Endodermal cell (in vitro differentiated cells): ENCODE measurements at places on chromosomes 16 and 17. TPM values are rescaled to one million over a fixed set of nuclear protein-coding genes. Genes with fewer than 3 reads are reported as not detected.

DNA sequence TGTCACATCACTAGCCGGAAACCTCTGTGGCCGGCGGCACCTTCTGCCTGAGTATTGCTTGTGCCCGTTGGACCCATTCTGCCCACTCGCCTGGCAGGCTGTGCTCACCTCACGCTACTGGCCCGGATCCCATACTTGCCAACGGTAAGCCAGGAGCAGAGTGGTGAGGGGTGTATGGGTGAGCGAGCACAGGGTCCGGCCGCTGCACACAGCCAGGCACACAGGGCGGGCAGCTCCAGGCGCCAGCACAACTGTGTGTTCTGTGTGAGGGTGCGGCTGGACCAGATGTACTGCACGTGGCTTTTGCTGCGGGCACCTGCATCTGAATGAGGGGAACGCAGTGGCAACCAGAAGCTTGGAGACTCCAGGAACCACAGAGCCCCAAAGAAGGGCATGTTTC lies 455.7 kb downstream of the CDH8 start:
- H3K27ac ChIP-seq = no peak overlapping the region
- H3K4me1 ChIP-seq = no peaks in the 10 kb centered on the region
- no peak overlapping the region for H3K4me3 ChIP-seq
- no peaks in the 10 kb centered on the region for H3K27me3 ChIP-seq

The SMURF2 gene
- 32.7 and 34.1 TPM in 2 replicates for total RNA-seq

The SYNGR3 gene
- total RNA-seq = 6.5 and 7.0 TPM in 2 replicates

The CMTM1 gene
- 3.3 to 5.4 TPM (median 5.3 TPM) in 3 replicates for total RNA-seq

DNA sequence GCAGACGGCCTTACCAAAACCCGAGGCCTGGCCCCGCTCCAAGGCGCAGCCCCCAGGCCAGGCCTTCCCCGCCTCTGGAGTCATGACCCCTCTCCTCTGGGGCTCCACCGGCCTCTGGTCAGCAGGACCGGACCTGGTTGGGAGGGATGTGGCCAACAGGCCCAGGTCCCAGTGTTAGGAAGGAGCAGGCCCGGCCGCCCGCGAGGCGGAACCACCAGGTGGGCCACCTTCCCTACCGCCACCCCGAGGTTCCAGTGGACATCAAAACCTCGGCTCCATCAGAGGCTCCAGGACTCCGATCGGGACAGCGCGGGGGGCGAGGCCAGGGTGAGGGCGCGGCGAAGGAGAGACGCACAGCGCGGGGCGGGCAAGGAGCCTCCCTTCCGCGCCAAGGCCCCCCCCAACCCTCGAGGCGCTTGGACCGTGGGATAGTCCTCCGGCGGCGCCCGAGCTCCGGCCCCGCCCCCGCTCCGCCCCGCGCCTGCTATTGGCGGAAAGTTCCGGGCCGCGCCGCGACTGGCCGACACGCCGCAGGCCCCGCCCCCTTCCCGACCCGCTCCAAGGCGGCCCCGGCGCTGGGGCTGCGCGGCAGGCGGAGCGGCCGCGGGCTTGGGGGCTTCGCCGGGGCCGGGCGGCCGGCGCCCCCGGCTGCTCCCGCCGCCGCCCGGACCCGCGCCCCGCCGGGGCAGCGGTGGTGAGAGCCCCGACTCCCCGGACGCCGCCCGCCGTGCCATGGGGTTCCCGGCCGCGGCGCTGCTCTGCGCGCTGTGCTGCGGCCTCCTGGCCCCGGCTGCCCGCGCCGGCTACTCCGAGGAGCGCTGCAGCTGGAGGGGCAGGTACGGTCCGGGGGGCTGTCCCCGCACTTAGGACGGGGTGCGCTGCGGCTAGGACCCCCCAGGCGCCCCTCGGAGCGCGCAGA lies at the start of gene METRN:
METRN (plus strand) TSS at position 561 of the 919 bp plus-strand sequence; CDS start at position 733, 172 bp downstream.
- peak within 1 kb of the TSS; percentile 60 for H3K4me3 ChIP-seq
- peak within 1 kb of the TSS; percentile 68 for H3K27ac ChIP-seq
- peak; percentile 95 for DNase-seq
- H3K4me1 ChIP-seq = peaks cover 4% of the 10 kb centered on the region
- no peaks in the 10 kb centered on the region for H3K36me3 ChIP-seq
- peaks cover 42% of the 10 kb centered on the region for H3K27me3 ChIP-seq

- DNase-seq = peak; percentile 40
- H3K27ac ChIP-seq = no peak overlapping the region
- H3K4me1 ChIP-seq = no peaks in the 10 kb centered on the region
- no peaks in the 10 kb centered on the region for H3K36me3 ChIP-seq
- peaks cover 91% of the 10 kb centered on the region for H3K27me3 ChIP-seq
- no peak overlapping the region for H3K4me3 ChIP-seq
Observed at GRCh38 chr17:58247511-58248363, 9.4 kb downstream of the LPO start.

DNA sequence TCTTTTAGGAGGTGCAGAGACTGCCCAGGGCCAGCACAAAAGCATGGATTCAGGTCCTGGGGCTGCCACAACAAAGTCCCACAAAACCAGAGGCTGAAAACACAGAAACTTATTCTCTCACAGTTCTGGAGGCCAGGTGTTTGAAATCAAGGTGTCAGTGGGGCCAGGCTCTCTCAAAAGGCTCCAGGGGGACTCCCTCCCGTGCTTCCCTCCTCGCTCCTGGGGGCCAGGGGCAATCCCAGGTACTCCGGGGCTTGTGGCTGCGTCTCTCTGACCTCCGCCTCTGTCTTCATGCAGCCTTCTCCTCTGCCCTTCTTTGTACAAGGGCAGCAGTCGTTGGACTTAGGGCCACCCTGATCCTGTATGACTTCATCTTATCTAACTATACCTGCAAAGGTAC lies 8.3 kb upstream of the RBFOX3 start:
- DNase-seq = peak; percentile 49
- no peaks in the 10 kb centered on the region for H3K4me1 ChIP-seq
- no peaks in the 10 kb centered on the region for H3K36me3 ChIP-seq
- no peak overlapping the region for H3K4me3 ChIP-seq

DNA sequence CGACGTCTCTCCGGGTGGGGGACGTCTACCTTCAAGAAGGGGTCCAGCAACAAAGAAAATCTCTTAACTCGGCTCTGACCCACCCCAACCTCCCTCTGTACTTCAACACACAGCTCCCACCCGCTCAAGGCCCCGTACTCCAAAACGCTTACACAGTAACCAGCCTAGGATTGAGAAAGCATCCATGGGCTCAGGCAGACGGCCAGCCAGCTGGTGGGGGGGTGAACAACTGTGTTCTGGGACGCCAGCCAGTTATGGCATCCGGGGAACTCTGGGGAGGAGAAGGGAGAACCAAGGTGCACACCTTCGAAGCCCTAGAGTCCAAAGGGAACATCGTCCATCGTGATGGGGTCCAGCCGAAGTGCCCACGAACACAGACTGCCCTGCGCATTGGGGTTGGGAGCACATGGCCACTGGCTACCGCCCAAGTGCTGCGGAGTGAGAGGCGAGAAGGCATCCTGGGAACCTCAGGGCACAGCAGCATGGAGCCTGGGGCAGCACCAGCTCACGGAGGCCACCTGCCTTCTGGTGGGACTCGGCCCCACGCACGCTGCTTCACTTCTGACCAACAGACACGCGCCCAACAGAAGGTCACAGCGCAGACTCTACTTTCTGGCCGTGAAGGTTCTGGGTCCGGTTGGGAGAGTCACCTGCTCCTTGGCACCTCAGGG lies 14.3 kb downstream of the SLC16A3 start:
- no peaks in the 10 kb centered on the region for H3K27me3 ChIP-seq
- no peak overlapping the region for H3K27ac ChIP-seq

DNA sequence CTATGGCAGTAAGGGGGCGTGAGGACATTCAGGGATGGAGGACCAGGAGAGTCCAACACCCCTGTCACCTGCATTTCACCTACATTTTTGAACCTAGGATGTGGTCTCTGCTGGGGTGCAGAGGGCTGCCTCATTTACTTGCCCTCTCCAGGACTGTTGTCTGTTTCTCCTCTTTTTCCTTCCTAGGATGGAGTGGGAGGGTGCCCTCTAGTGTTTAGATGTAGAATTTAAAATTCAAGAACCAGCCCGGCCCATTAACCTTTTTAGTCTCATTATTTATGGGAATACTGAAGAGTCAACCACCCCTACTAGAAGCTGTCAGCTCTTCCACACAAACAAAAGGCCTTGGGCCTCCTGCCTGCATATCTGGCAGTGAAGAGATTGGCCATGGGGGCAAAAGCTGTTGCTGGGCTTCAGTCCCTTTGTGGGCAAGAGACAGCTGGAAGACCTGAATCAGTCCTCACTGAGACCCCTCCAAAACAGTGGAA lies 2.5 kb upstream of the STARD3 start:
- no peak overlapping the region for H3K27ac ChIP-seq
- H3K4me1 ChIP-seq = no peaks in the 10 kb centered on the region
- no peaks in the 10 kb centered on the region for H3K27me3 ChIP-seq
- no peak for DNase-seq
- H3K36me3 ChIP-seq = no peaks in the 10 kb centered on the region
- no peak overlapping the region for H3K4me3 ChIP-seq

- DNase-seq = no peak
- H3K36me3 ChIP-seq = no peaks in the 10 kb centered on the region
- peaks cover 12% of the 10 kb centered on the region for H3K4me1 ChIP-seq
- no peak overlapping the region for H3K4me3 ChIP-seq
- H3K27me3 ChIP-seq = no peaks in the 10 kb centered on the region
Observed at GRCh38 chr17:48002916-48003416, 32.1 kb downstream of the CDK5RAP3 start.

The TMEM88 gene
- 24.6 and 26.8 TPM in 2 replicates for total RNA-seq

DNA sequence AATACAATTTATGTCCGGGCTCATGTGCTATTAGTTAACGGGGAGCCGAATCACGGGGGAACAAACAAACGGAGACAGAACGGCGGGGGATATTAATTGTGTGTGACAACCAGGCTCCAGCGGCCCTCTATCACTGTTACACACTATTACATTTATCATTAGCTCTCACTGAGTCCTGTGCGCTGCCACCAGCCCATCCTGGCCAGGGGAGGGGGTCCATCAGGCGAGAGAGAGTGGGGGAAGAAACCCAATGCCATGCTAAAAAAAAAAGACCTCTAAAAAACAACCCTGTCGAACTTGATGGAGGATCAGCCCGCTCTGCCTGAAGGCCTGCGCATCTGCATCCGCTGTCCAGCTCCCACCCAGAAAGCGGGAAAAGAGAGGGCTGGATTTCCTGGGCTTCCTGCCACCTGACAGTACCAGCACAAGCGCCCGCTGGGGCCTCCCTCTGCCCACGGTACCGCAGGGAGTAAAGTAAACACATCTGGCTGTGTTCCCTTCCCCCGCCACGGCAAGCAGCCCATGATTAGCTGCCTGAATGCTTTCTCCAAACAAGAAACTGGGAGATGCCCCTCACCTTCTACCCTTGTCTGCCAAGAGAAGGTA lies 41.7 kb downstream of the PIPOX start:
- H3K4me1 ChIP-seq = peaks cover 10% of the 10 kb centered on the region
- H3K27ac ChIP-seq = peak overlapping the region; percentile 6
- no peaks in the 10 kb centered on the region for H3K27me3 ChIP-seq

DNA sequence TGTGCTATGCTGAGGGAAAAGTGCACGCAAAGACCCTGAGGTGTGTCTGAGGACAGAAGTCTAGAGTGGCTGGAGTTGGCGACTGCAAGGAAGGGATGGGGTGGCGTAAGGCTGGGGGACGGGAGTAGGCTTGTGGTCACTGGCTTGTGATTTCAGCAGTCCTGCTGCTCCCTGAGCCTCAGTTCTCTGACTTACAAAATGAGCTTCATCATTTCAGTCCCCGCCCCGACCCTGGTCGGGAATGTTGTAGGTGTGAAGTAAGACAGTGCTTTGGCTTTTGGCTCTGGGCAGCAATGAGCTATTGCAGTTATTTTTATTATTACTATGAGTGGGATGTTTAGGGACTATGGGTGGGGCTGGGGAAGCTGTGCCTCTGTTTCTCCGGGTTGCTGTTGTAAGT lies 8.6 kb downstream of the ADGRG1 start:
- H3K4me1 ChIP-seq = no peaks in the 10 kb centered on the region
- H3K27me3 ChIP-seq = peaks cover 7% of the 10 kb centered on the region
- H3K4me3 ChIP-seq = no peak overlapping the region
- peak overlapping the region; percentile 99 for H3K27ac ChIP-seq
